Prostate gland (tissue), 2 donors: ENCODE measurements at places on chromosomes 3 and 15.
A peak's percentile ranks its signal among the peaks of the same experiment; 100 is the strongest.

GRCh38 chr3:31622636-31623288 lies 90.0 kb downstream of the STT3B start:
- H3K4me1 ChIP-seq = no peaks in the 10 kb centered on the region
- H3K27ac ChIP-seq = no peak overlapping the region
- no peaks in the 10 kb centered on the region for H3K36me3 ChIP-seq
- H3K4me3 ChIP-seq = no peak overlapping the region

GRCh38 chr3:157631478-157631877 lies 128.3 kb upstream of the VEPH1 start:
- H3K27me3 ChIP-seq = no peaks in the 10 kb centered on the region
- H3K4me1 ChIP-seq = no peaks in the 10 kb centered on the region
- no peak overlapping the region for H3K4me3 ChIP-seq
- H3K36me3 ChIP-seq = no peaks in the 10 kb centered on the region
- H3K27ac ChIP-seq = no peak overlapping the region

DNA sequence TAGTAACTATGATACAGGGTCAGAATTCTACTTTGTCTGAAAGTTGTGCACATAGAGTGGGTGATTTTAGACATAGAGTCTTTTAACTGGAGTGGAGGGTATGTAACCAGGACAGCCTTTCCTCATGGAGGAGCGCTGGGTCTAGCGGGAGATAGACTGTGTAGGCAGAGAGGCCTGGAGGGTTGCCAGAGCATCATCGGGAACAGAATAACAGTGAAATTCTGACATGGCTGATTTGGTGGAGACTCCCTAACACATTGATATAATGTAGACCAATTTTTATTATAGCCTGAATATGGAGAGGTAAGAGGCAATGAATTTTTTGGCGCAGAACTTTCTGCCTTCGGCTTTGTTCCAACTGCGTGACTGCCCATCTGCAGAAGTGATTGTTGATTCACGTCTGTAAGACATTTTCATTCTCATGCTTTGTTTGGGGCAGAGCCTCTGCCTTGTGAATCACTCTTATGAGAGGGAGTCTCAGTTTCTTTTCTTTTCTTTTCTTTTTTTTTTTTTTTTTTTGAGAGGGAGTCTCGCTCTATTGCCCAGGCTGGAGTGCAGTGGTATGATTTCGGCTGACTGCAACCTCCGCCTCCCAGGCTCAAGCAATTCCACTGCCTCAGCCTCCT lies 16.0 kb downstream of the LPP start:
- H3K36me3 ChIP-seq = no peaks in the 10 kb centered on the region
- no peaks in the 10 kb centered on the region for H3K27me3 ChIP-seq
- H3K27ac ChIP-seq = no peak overlapping the region
- peaks cover 5% of the 10 kb centered on the region for H3K4me1 ChIP-seq
- no peak for DNase-seq

DNA sequence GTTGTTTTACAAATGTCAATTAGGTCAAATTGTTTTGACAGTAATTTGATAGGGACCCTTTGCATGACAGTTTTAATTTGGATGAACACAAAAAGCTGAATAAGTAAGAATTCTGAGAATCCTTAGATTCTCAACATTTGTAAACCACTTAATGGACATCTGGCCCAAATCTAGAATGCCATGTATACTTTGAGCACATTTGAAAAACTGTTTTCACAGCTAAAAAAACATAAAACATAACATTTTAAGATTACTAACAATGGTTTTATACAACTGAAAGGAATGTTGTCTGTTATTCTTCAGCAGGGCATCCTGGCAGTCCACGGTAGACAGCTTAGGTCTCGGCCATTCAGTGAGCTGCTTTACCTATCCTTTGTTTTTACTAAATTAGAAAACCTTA lies 34.5 kb upstream of the TM2D3 start:
- H3K27ac ChIP-seq = no peak overlapping the region
- no peak overlapping the region for H3K4me3 ChIP-seq
- H3K36me3 ChIP-seq = no peaks in the 10 kb centered on the region
- no peaks in the 10 kb centered on the region for H3K27me3 ChIP-seq
- no peak for DNase-seq

DNA sequence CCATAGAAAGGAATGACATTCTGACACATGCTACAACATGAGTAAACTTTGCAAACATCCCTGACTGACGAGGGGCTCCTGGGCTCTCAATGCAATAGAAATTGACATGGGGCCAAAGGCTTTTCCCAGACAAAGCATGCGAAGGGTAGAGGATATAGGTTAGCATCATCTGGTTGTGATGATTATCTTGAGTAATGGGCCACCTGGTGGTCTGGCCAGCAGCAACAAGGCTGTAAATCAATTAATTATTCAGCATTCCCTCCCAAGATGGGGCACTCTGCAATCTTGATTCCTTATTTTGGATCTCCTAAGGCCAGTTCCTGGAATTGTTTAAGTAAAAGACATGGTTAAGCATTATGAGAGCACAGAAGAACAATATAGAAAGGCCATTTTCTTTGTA lies 99.2 kb downstream of the AGBL1 start:
- H3K27ac ChIP-seq = no peak overlapping the region
- DNase-seq = no peak
- no peaks in the 10 kb centered on the region for H3K36me3 ChIP-seq

GRCh38 chr3:154421083-154421482 lies 8.9 kb downstream of the GPR149 start:
- DNase-seq = no peak
- H3K27ac ChIP-seq = no peak overlapping the region
- no peaks in the 10 kb centered on the region for H3K36me3 ChIP-seq
- H3K4me1 ChIP-seq = no peaks in the 10 kb centered on the region
- no peaks in the 10 kb centered on the region for H3K27me3 ChIP-seq

GRCh38 chr3:73609315-73609641 lies 15.5 kb downstream of the PDZRN3 start:
- peaks cover 2% of the 10 kb centered on the region for H3K4me1 ChIP-seq
- no peak overlapping the region for H3K4me3 ChIP-seq
- H3K27me3 ChIP-seq = no peaks in the 10 kb centered on the region
- H3K36me3 ChIP-seq = no peaks in the 10 kb centered on the region

GRCh38 chr3:173065543-173065981 lies 75.5 kb downstream of the SPATA16 start:
- H3K27me3 ChIP-seq = no peaks in the 10 kb centered on the region
- no peak overlapping the region for H3K4me3 ChIP-seq
- no peaks in the 10 kb centered on the region for H3K4me1 ChIP-seq
- DNase-seq = no peak
- no peak overlapping the region for H3K27ac ChIP-seq

GRCh38 chr3:71201939-71202338 lies 381.6 kb downstream of the FOXP1 start:
- peak; percentile 66 for DNase-seq
- no peaks in the 10 kb centered on the region for H3K27me3 ChIP-seq
- H3K36me3 ChIP-seq = no peaks in the 10 kb centered on the region
- H3K27ac ChIP-seq = no peak overlapping the region

- DNase-seq = peak; percentile 20
- no peaks in the 10 kb centered on the region for H3K4me1 ChIP-seq
- no peaks in the 10 kb centered on the region for H3K27me3 ChIP-seq
- no peak overlapping the region for H3K27ac ChIP-seq
- no peaks in the 10 kb centered on the region for H3K36me3 ChIP-seq
These were observed 35.2 kb upstream of the SIAH2 start for GRCh38 chr3:150798122-150798618.

DNA sequence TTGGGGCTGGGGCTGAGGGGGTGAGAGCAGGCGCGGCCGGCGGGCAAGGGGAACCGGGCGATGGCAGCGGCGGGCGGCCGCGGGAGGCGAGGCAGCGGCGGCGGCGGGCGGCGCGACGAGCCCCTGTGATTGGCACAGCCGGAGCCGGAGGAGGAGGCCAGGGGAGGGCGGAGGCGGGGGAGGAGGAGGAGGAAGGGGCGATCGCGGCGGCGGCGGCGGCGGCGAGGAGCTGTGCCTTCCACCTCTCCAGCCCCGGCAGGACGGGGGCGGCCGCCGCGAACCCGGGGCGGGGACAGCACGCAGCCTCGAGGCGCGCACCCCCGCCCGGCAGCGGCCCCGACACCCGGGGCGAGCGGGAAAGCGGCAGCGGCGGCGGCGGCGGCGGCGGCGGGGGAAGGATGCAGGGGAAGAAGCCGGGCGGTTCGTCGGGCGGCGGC lies at the start of gene SLCO3A1:
TSS of gene SLCO3A1 (plus strand) at position 198 of the 437 bp plus-strand sequence.
- H3K27me3 ChIP-seq = no peaks in the 10 kb centered on the region
- H3K27ac ChIP-seq = peak within 1 kb of the TSS; percentile 83
- H3K4me3 ChIP-seq = peak within 1 kb of the TSS; percentile 60
- H3K4me1 ChIP-seq = no peaks in the 10 kb centered on the region
- DNase-seq = peak; percentile 64

GRCh38 chr15:82056958-82057823 lies 11.4 kb upstream of the MEX3B start:
- no peak overlapping the region for H3K4me3 ChIP-seq
- peaks cover 2% of the 10 kb centered on the region for H3K27me3 ChIP-seq
- no peak for DNase-seq

DNA sequence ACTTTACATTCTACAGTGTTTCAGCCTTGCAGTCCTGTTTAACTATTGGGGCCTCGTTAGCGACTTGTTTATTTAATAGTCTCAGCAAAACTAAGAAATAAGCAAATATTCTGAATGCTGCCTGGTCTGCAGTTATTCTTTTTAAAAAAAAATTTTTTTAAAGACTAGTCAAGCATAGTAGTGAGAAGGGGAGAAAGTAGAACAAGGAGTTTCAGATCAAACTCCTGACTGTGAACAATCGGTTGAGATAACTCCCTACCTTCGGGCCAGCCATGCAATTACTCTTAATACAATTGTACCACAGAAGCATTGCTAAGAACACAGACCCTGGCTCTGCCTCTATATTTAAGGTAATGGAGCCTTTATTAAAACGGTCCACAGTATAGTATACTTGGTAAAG lies 5.8 kb upstream of the DUT start:
- H3K27me3 ChIP-seq = no peaks in the 10 kb centered on the region
- no peak for DNase-seq
- H3K36me3 ChIP-seq = no peaks in the 10 kb centered on the region
- no peaks in the 10 kb centered on the region for H3K4me1 ChIP-seq
- H3K27ac ChIP-seq = no peak overlapping the region

GRCh38 chr3:111667621-111668239 lies 72.6 kb upstream of the ZBED2 start:
- H3K4me1 ChIP-seq = no peaks in the 10 kb centered on the region
- no peak overlapping the region for H3K27ac ChIP-seq
- H3K27me3 ChIP-seq = no peaks in the 10 kb centered on the region
- no peak overlapping the region for H3K4me3 ChIP-seq
- DNase-seq = no peak

GRCh38 chr15:92797168-92798052 lies 102.7 kb upstream of the CHD2 start:
- peak; percentile 81 for DNase-seq
- H3K4me1 ChIP-seq = no peaks in the 10 kb centered on the region
- no peak overlapping the region for H3K4me3 ChIP-seq
- peak overlapping the region; percentile 62 for H3K27ac ChIP-seq

DNA sequence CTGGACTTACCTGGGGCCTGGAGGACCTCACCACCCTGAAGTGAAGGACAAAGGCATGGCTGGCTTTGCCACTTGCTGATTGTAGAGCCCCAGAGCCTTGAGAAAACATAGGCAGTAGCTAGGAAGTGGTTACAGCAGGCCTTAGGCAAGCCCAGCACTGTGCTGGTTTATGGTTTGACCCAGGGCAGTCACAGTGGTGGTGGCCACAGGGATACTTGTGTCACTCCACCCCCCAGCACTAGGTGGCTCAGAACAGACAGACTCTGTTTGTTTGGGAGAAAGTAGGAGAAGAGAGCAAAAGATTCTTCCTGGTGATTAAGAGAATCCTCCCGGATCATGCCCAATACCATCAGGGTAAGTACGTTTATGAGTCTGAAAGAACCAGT lies 13.2 kb upstream of the COL8A1 start:
- DNase-seq = no peak
- no peak overlapping the region for H3K4me3 ChIP-seq
- no peaks in the 10 kb centered on the region for H3K27me3 ChIP-seq
- H3K36me3 ChIP-seq = no peaks in the 10 kb centered on the region
- no peaks in the 10 kb centered on the region for H3K4me1 ChIP-seq
- no peak overlapping the region for H3K27ac ChIP-seq

DNA sequence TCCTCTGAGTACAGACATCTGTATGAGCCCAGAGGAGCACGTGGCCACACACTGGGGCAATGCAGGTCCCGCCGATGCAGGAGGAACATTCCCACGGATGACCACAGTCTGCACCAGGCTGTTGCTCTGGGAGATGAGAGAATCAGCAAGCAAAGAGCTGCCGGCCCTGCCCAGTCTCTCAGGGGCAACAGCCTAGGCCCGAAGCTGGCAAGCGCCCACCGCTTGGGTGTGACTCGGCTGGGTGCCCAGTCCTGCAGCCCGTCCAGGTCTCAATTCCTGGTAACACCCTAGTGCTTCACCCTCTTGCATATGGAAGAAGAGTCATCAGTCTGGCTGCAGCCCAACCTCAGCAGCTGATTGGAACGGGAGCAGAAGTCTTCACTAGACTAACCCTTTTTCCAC lies 153.7 kb upstream of the HES1 start:
- no peaks in the 10 kb centered on the region for H3K27me3 ChIP-seq
- DNase-seq = peak; percentile 37
- no peak overlapping the region for H3K4me3 ChIP-seq
- no peaks in the 10 kb centered on the region for H3K36me3 ChIP-seq
- H3K4me1 ChIP-seq = no peaks in the 10 kb centered on the region
- no peak overlapping the region for H3K27ac ChIP-seq

GRCh38 chr3:158954420-158954819 lies 152.6 kb downstream of the MFSD1 start:
- H3K4me1 ChIP-seq = no peaks in the 10 kb centered on the region
- no peak for DNase-seq
- H3K36me3 ChIP-seq = no peaks in the 10 kb centered on the region
- no peak overlapping the region for H3K4me3 ChIP-seq
- no peak overlapping the region for H3K27ac ChIP-seq
- no peaks in the 10 kb centered on the region for H3K27me3 ChIP-seq

DNA sequence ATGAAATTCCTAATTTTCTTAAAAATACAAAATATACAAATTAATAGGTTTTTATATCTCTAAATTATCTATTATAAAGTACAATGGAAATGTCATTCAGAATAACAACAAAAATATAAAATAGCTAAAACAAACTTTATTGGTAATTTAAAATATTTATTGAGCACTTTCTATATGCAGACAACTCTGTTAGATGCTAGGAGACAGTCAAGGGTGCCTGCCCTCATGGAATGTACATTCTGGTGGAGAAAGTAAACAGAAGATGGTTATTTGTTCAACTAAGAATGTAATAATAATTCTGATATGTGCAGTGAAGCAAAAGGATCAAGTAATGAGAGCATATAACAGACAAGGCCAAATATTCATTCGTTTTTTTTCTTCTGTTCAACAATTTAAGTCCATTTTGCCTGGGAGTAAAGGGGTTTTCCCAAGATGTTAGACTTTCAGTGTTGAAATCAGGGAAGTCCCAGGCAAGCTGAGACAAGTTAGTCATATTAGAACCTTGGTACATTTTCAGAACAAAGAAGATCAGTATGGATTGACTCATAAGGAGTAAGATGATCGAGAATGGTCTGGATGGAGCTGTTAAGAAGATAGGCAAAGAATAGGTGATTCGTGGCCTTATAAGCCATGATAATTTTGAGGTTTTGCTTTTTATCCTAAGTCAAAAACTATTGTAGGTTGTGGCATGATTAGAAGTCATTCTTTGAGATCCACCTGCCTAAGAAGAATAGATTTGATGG lies 150.2 kb upstream of the MLF1 start:
- DNase-seq = no peak
- H3K4me3 ChIP-seq = no peak overlapping the region
- no peak overlapping the region for H3K27ac ChIP-seq
- H3K36me3 ChIP-seq = no peaks in the 10 kb centered on the region
- H3K27me3 ChIP-seq = no peaks in the 10 kb centered on the region
- H3K4me1 ChIP-seq = no peaks in the 10 kb centered on the region

GRCh38 chr3:157387708-157388435 lies 48.8 kb upstream of the PTX3 start:
- H3K4me1 ChIP-seq = no peaks in the 10 kb centered on the region
- no peaks in the 10 kb centered on the region for H3K27me3 ChIP-seq
- no peak overlapping the region for H3K4me3 ChIP-seq
- DNase-seq = no peak
- no peaks in the 10 kb centered on the region for H3K36me3 ChIP-seq
